ENCODE measurements at places on chromosomes 5 and 9. TPM values are rescaled to one million over a fixed set of nuclear protein-coding genes. Genes with fewer than 3 reads are reported as not detected.

GRCh38 chr9:86792136-86792535, 155.2 kb downstream of the GAS1 start:
- no peak for DNase-seq

- DNase-seq, result no peak
These were observed 69.9 kb upstream of the PLPP1 start for GRCh38 chr5:55604611-55605067.

- no peak for DNase-seq
These were observed 135.0 kb upstream of the FBN2 start for GRCh38 chr5:128673000-128673399.

GRCh38 chr5:117748336-117748735, 1173.7 kb upstream of the SEMA6A start:
- no peak for DNase-seq

DNA sequence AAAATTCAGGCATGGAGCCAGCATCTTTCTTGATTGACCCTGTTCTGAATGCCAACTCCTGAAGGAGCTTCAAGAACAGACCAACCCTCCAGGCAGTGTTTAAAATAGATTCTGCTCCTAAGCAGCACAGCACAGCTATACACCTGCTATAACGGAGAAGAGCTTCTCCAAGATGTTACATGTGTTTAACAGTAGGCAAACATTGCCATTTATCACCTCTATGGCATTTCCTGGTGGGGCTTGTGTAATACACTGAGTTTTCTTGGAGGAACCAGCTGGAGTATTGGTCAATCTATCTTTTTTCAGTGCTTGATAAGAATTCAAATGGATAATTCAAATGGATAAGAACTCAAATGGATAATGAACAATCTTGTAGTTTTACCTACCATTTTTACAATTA, 615.1 kb downstream of the CDH12 start:
- no peak for DNase-seq

Gene SPINK14
- total RNA-seq, result not detected

GRCh38 chr9:75183306-75183705, 95.0 kb downstream of the OSTF1 start:
- DNase-seq, result no peak

Gene LCN15
- not detected for total RNA-seq

Gene NXNL2
- 1.9 TPM for total RNA-seq
